ENCODE measurements at places on chromosomes 4 and X. TPM values are rescaled to one million over a fixed set of nuclear protein-coding genes. Genes with fewer than 3 reads are reported as not detected.

- no peak overlapping the region for H3K4me3 ChIP-seq
- no peaks in the 10 kb centered on the region for H3K36me3 ChIP-seq
- no peak overlapping the region for H3K27ac ChIP-seq
These were observed 55.9 kb upstream of the IL15 start for GRCh38 chr4:141580523-141580922.

GRCh38 chr4:70504733-70505132, 13.6 kb upstream of the AMTN start:
- H3K4me1 ChIP-seq, result no peaks in the 10 kb centered on the region
- peaks cover 4% of the 10 kb centered on the region for H3K27me3 ChIP-seq
- DNase-seq, result no peak
- H3K36me3 ChIP-seq, result no peaks in the 10 kb centered on the region
- no peak overlapping the region for H3K27ac ChIP-seq

GRCh38 chrX:45031830-45032378, 158.9 kb downstream of the KDM6A start:
- no peaks in the 10 kb centered on the region for H3K4me1 ChIP-seq
- no peak for DNase-seq
- no peaks in the 10 kb centered on the region for H3K27me3 ChIP-seq
- no peak overlapping the region for H3K27ac ChIP-seq

The POF1B gene
- not detected for total RNA-seq

The FGF16 gene
- total RNA-seq, result not detected
